ENCODE measurements at places on chromosomes 4 and X. TPM values are rescaled to one million over a fixed set of nuclear protein-coding genes. Genes with fewer than 3 reads are reported as not detected.

Gene WWC2
- 109 TPM for total RNA-seq

GRCh38 chrX:135535077-135535940, 14.8 kb downstream of the INTS6L start:
- DNase-seq = no peak
- H3K4me3 ChIP-seq = no peak overlapping the region
- no peak overlapping the region for H3K27ac ChIP-seq
- H3K36me3 ChIP-seq = no peaks in the 10 kb centered on the region
- H3K4me1 ChIP-seq = no peaks in the 10 kb centered on the region

DNA sequence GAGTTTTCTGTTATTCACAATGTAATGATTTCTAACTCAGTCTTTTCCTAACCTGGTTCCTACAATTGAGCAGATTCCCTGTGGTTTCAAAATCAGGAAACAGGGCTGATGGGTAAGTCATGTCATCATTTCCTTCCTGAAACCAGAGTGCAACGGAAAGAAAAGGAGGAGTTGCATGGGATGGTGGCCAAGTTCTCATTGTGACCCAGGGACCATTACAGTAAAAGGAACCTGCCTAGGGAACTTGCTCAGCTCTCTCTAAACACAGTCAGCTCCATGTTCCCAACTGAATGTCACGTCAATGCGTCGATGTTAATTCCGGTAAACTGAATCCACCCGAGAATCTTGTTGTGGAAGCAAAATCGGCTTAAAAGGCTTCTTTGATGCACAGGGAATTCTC, 51.2 kb downstream of the LGI2 start:
- peak overlapping the region; percentile 79 for H3K27ac ChIP-seq
- peak overlapping the region; percentile 9 for H3K4me3 ChIP-seq
- no peaks in the 10 kb centered on the region for H3K27me3 ChIP-seq
- no peak for DNase-seq
- peaks cover 23% of the 10 kb centered on the region for H3K4me1 ChIP-seq
- no peaks in the 10 kb centered on the region for H3K36me3 ChIP-seq

GRCh38 chr4:1539859-1540600, 133.8 kb upstream of the NKX1-1 start:
- H3K4me1 ChIP-seq = peaks cover 7% of the 10 kb centered on the region
- no peak overlapping the region for H3K4me3 ChIP-seq
- H3K36me3 ChIP-seq = no peaks in the 10 kb centered on the region
- peaks cover 8% of the 10 kb centered on the region for H3K27me3 ChIP-seq
- no peak overlapping the region for H3K27ac ChIP-seq

DNA sequence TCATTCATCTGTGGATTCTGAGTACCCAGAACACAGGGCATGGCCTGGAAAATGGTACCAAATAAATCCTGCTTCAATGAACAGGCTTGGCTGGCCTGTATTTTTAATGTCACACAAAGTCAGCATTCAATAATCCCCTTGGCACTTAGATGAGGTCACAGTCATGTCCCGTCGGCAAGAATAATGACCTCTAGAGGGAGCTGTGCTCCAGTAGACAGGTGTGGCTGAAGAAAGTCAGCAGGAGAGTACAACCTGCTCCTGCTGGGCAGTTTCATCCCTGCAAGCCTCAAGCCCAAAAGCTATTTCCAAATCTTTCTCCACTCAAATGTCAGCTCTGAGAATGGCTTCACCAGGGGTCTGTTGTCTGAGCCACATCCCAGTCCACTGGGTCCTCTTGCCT, 404.0 kb upstream of the F9 start:
- no peaks in the 10 kb centered on the region for H3K27me3 ChIP-seq
- no peak for DNase-seq
- H3K4me3 ChIP-seq = no peak overlapping the region
- no peaks in the 10 kb centered on the region for H3K4me1 ChIP-seq
- H3K27ac ChIP-seq = no peak overlapping the region

- no peaks in the 10 kb centered on the region for H3K36me3 ChIP-seq
- DNase-seq = no peak
- H3K4me3 ChIP-seq = no peak overlapping the region
- no peak overlapping the region for H3K27ac ChIP-seq
- H3K27me3 ChIP-seq = no peaks in the 10 kb centered on the region
- H3K4me1 ChIP-seq = no peaks in the 10 kb centered on the region
These were observed 15.0 kb downstream of the CLDN2 start for GRCh38 chrX:106935175-106935574.

- no peaks in the 10 kb centered on the region for H3K27me3 ChIP-seq
- no peak overlapping the region for H3K4me3 ChIP-seq
- no peaks in the 10 kb centered on the region for H3K4me1 ChIP-seq
- H3K36me3 ChIP-seq = peaks cover 9% of the 10 kb centered on the region
- no peak overlapping the region for H3K27ac ChIP-seq
These were observed 8.9 kb downstream of the MSANTD1 start for GRCh38 chr4:3257556-3258482.

- no peaks in the 10 kb centered on the region for H3K36me3 ChIP-seq
- no peak for DNase-seq
- no peak overlapping the region for H3K4me3 ChIP-seq
- no peak overlapping the region for H3K27ac ChIP-seq
These were observed 281.5 kb upstream of the KLF3 start for GRCh38 chr4:38382520-38382919.

- H3K4me3 ChIP-seq = no peak overlapping the region
- no peaks in the 10 kb centered on the region for H3K36me3 ChIP-seq
- no peak for DNase-seq
- no peaks in the 10 kb centered on the region for H3K27me3 ChIP-seq
- no peaks in the 10 kb centered on the region for H3K4me1 ChIP-seq
These were observed 27.1 kb upstream of the GRPEL1 start for GRCh38 chr4:7094916-7095315.

- no peak for DNase-seq
- H3K4me3 ChIP-seq = no peak overlapping the region
- no peaks in the 10 kb centered on the region for H3K36me3 ChIP-seq
- peaks cover 8% of the 10 kb centered on the region for H3K4me1 ChIP-seq
- H3K27ac ChIP-seq = no peak overlapping the region
These were observed 163.9 kb upstream of the SLC7A11 start for GRCh38 chr4:138405934-138406567.

- H3K27me3 ChIP-seq = no peaks in the 10 kb centered on the region
- H3K4me3 ChIP-seq = no peak overlapping the region
- no peaks in the 10 kb centered on the region for H3K36me3 ChIP-seq
- peaks cover 11% of the 10 kb centered on the region for H3K4me1 ChIP-seq
- no peak overlapping the region for H3K27ac ChIP-seq
These were observed 277.1 kb upstream of the DIAPH2 start for GRCh38 chrX:96407501-96407900.
